Kasumi-1 (cell line): ENCODE measurements at places on chromosomes 4 and X.
A peak's percentile ranks its signal among the peaks of the same experiment; 100 is the strongest.

DNA sequence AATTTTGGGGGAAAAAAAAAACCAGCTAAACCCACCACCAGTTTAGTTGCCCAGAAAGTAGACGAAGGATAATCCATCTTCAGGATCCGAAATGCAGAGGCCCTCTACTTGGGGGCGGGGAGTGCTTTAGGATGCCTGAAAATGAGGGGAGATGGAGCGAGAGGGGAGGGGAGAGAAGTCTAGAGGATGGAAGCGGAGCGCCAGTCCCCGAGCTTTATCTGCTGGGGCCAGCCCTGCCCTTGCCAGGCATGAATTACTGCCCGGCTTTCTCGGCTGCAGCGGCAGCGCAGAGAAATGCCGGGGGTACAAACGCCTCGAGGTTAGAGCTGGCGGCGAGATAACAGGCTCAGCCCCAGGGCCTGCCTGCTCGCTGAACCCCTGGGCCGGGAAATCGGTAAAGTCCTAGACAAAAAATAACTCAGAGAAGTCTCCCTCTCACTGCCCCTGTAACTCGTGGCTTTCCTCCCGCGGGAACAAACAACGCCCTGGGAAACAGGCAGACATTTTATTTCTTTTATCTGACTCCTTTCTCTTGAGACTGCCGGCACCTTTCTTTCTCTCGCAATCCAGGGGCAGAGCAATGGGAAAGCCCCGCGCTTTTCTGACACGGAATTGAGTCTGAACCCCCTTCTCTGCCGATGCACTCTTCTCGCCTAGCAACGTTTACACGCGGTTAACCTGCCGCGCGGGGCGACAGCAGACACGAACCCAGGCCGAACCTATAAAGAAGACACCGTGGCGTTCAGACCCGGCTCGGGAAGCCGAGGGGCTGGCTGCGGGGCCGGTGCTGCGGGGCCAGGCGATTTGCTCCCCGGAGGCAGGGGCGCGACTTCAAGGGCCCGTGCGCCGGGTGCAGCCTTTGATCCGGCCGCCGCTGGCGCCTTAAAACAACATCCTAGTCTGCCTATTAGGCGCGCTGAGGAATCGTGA lies 3.1 kb upstream of the MSX1 start:
- peak; percentile 63 for DNase-seq

- no peak for DNase-seq
These were observed 28.5 kb downstream of the ACSL4 start for GRCh38 chrX:109704563-109704962.

GRCh38 chr4:4406455-4407298 lies 19.8 kb downstream of the NSG1 start:
- DNase-seq, result no peak

GRCh38 chr4:185881430-185881829 lies 69.4 kb upstream of the SORBS2 start:
- no peak for DNase-seq

GRCh38 chr4:106056914-106057313 lies 161.6 kb downstream of the NPNT start:
- DNase-seq, result no peak
